Left ventricle myocardium inferior (tissue), 1 donor: ENCODE measurements at places on chromosomes 5 and 9.

DNA sequence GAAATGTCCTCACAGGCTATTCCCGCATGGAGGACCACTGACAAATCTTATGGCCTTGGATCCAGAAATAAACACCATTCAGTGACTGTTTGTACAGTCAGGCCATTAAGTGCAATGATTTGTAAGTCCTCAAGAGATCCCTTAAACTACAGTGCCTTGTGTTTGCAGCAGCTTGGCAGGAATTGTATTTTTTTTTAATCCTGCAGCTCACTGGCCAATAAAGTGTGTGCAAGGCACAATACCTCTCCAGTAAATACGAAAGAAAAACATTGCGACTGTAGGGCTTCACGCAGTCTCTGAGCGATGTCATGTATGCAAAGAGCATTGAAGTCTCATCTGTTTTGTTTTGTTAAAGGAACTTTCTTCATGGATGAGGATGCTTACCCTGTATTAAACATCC, 74.2 kb upstream of the TUSC1 start:
- no peak overlapping the region for H3K27ac ChIP-seq
- no peak overlapping the region for H3K4me3 ChIP-seq
- no peak for DNase-seq
- no peaks in the 10 kb centered on the region for H3K4me1 ChIP-seq

GRCh38 chr5:122182491-122182921, 53.2 kb downstream of the ZNF474 start:
- H3K4me1 ChIP-seq: peaks cover 44% of the 10 kb centered on the region
- H3K27ac ChIP-seq: peak overlapping the region; percentile 83
- H3K4me3 ChIP-seq: no peak overlapping the region
- peaks cover 4% of the 10 kb centered on the region for H3K27me3 ChIP-seq

DNA sequence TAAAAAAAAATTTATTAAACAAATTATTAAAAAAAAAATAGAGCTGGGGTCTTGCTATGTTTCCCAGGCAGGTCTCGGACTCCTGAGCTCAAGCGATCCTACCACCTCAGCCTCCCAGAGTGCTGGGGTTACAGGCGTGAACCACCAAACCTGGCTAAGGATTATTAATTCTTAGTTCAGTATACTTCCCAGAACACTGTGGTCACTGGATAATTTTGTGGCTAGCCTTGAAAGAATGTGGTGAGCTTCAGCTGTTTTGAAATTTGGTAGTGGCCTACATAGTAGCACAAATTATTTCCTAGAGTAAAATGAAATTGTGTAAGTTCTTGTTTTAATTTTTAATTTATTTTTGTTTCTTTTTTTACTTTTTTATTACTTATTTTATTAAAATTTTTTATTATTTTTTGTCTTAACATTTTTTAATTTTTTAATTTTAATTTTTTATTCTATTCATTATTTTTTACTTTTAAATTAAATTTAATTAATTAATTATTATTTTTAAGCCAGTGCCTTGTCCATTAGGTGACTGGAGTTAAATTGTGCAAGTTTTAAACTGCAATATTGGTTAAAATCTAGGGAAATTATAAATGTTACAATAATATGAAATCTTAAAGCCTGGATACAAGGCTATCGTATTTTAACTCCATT, 23.0 kb downstream of the ARRDC3 start:
- no peaks in the 10 kb centered on the region for H3K4me1 ChIP-seq
- no peaks in the 10 kb centered on the region for H3K36me3 ChIP-seq
- H3K4me3 ChIP-seq: no peak overlapping the region
- no peak for DNase-seq
- no peaks in the 10 kb centered on the region for H3K27me3 ChIP-seq
- H3K27ac ChIP-seq: no peak overlapping the region

DNA sequence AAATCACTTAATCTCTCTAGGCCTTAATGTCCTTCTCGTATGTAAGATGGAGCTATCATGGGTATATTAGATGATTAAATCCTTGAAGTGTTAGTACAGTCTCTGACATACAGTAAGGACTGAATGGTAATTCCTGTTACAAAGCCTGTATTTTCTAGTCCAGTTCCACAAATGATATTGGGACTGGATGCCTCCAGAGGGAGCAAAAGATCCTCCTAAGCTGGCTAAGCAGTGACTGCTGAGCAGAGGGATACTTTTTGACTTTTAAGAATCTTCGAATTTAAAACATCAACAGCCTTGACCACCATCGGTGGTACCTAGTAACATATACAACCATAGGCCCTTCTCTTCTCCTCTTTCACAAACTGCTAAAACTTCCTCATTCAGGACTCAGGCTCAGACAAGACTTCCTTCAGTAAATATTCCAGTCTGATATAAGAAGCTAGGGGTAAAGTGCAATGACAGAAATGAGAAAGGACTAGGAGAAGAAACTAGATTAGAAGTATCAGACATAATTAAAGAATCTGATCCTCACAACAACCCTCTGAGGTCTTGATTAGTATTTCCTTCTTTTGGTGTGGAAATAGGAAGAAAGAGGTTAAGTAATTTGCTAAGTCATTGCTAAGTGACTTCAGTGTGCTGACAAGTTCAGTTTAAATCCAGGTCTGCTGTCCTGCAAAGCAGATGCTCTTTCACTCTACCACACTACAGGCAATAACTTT, 13.9 kb downstream of the PTAR1 start:
- peaks cover 62% of the 10 kb centered on the region for H3K4me1 ChIP-seq
- no peak for DNase-seq
- no peak overlapping the region for H3K27ac ChIP-seq
- H3K4me3 ChIP-seq: no peak overlapping the region
